NCI-H1417 (cell line): ENCODE measurements at places on chromosomes 5 and 9.

- DNase-seq, result no peak
Observed at GRCh38 chr5:109911731-109912130, 222.0 kb downstream of the MAN2A1 start.

GRCh38 chr5:180109920-180110319, 38.4 kb upstream of the RNF130 start:
- DNase-seq, result no peak

DNA sequence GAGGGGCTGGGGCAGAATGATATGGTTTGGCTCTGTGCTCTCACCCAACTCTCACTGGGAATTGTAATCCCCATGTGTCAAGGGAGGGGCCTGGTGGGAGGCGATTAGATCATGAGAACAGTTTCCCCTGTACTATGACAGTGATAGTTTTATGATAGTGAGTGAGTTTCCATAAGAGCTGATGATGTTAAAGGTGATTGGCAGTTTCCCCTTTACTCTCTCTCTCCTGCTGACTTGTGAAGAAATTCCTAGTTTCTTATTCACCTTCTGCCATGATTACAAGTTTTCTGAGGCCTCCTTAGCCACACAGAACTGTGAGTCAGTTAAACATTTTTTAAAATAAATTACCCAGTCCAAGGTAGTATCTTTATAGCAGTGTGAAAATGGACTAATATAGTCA, 120.4 kb upstream of the CDH9 start:
- no peak for DNase-seq

- DNase-seq, result peak; percentile 68
Observed at GRCh38 chr9:124774129-124774978, 2.6 kb upstream of the OLFML2A start.

- no peak for DNase-seq
Observed at GRCh38 chr5:77898385-77898784, 122.2 kb upstream of the TBCA start.

DNA sequence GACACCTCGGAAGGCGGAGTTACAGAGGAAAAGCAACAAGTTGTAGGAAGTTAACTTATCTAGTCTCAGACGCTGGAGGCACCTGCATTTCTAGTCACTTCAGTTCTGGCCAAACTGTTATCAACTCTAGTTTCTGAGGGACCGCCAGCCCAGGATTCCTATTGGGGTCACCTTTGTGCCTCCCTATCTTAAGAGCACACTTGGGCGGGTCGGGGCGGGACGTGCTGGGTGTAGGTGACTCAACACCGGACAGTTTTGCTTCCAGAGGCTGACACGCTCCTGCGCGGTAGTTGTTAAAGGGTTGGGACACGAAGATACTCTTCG, 679 bp upstream of the KDM4C start:
- peak; percentile 61 for DNase-seq

DNA sequence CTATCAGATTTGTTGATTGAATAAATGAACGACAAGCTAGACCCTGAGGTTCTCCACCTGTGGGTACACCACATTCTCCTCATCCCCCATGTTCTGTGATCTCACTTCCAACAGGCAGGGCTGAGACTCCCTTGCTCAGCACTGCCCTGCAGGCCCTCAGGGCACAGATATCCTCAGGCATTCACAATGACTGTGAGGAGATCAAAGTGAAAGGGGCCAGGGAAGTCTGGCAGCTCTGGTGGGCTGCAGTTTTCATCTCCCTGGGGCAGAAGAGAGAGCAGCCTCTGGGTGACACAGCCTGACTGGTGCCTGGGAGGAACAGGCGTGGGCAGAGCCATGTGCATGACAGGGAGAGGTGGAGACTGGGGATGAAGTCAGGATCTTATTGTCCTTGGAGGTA, 142.4 kb upstream of the C9orf72 start:
- no peak for DNase-seq

DNA sequence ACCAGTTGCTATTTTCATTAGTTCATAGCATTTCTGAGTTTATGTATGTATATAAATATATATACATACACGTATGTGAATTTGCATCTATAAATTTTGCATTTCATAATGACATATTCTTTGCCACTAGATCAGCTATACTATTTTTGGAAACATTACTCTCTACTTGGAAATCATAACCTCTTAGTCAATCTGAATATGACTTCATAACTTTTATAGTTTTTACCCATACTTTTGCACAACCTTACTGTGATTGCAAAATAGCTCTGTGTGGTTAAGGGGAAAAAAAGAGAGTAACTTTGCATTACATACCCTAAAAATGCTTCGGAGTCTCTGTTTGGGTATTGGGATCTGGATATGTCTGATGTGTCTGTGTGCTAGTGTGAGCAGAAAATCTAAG, 44.9 kb upstream of the ADAMTSL1 start:
- no peak for DNase-seq

DNA sequence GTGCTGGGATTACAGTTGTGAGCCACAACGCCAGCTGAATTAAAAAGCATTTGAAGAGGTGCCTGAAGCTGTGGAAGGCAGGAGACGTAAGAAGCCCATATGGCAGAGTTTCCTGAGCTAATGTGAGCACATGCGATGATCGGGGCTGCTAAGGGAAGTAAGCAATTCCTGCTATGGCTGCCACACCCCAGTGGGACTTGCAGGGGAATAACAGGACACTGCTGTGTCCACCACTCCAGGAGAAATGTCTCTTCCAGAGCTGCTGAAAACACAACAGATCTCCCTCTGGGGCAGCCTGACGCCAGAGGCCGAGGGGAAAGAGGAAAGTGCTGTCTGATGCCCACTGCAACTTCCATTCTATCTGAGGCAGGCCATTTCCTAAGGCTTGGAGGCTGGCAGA, 46.2 kb upstream of the ANKRD55 start:
- DNase-seq, result no peak

- no peak for DNase-seq
Observed at GRCh38 chr5:43616535-43616934, 13.6 kb downstream of the NNT start.

GRCh38 chr5:151085517-151086041, 4.7 kb upstream of the TNIP1 start:
- no peak for DNase-seq

- no peak for DNase-seq
Observed at GRCh38 chr5:86688406-86688805, 70.7 kb downstream of the COX7C start.

DNA sequence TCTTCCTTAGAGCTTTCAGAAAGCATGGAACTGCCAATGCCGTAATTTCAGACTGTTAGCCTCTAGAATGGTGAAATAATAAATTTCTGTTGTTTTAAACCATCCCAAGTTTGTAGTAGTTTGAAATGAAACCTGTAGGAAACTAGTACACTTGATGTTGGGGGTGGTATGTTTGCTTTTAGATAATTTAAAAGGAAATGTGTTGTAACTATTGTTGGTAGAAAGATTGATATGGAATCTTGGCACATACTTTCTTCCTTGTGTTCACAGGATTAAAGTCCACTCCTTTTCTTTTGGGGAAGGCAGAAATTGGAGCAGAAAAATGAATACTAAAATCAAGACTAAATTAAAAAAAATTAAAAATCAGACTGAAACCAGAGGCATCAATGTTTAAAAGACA, 66.0 kb upstream of the ARRDC3 start:
- no peak for DNase-seq

GRCh38 chr9:19216466-19216865, 14.0 kb upstream of the DENND4C start:
- no peak for DNase-seq

- peak; percentile 90 for DNase-seq
Observed at GRCh38 chr9:129383019-129383560, 205.0 kb upstream of the IER5L start.

GRCh38 chr9:73223594-73223993, 71.9 kb downstream of the ANXA1 start:
- no peak for DNase-seq

DNA sequence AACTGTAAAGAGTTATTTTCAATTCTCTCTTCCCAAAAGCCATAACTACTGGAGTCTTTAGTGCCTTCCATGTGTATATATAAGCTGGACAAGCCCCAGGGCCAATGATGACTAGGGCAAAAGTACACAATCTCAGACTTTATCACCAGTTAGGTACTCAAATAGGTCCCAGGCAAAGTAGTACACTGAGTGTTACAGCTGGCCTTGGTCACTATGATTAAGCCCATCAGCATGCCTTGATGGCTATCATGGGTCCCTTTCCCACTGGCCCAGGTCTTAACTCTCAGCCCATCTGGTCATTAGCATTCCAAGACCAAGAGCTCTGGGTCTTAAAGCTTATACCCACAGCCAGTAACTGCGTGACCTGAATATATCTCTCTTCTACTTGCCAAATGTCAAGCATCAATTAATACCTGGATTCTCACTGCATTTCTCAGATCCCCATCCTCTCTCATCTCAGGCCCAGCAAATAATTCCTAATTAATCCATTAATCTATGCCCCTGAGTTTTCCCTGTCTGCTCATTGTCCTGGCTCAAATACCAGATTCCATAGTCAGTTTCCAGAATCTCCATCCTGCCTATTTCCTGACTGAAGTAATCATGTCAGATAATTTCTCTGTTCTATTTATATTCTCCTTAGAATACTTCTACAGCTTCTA, 62.3 kb downstream of the NR6A1 start:
- no peak for DNase-seq

DNA sequence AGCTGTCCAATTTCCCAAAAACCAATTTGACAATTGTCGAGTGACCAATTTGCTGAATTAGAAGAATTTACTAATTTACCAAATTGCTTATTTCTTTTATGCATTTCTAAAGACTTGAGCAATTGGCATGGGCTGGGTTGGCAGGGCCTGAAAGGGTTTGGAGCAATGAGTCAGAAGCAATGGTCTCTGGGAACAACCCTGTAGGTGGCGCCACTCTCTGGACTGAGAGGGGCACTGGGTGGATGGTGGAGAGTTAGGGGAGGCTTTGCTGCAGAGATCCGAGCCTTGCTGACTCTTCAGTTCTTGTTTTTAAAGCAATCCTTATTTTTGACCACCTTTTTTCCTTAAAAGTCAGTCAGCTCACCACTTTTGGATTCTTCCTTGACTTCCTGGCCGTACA, 71.5 kb upstream of the RPS23 start:
- DNase-seq, result no peak

DNA sequence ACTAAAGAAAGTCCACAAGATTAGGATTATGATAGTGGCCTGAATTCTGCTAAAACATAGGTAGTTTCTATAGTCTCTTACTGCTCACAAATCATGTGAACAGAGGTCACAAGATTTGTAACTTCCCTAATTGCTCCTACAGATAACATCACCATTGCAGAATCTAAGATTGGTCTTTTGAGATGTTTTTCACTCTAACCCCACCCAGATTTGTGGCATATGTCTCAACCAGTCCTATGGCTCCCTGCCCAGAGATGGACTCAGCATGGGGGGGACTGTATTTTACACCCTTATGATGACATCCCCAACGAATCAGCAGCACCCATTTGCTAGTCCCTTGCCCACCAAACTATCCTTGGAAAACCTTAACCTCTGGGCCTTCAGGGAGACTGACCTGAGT, 1046.2 kb downstream of the CDH12 start:
- DNase-seq, result no peak

DNA sequence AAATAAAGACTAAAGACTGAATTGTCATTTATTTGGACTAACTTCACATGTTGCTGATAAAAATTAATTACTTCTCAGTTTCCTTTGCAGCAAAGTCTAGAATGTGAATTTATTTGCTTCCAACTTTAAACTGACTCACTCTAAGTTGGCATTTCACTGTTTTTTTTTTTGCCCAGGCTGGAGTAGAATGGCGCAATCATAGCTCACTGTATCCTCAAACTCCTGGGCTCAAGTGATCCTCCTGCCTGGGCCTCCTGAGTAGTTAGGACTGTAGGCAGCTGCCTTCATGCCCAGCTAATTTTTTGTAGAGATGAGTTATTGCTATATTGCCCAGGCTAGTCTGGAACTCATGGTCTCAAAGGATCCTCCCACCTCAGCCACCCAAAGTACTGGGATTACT, 3.5 kb downstream of the CCNB1 start:
- DNase-seq, result no peak

- no peak for DNase-seq
Observed at GRCh38 chr9:89480825-89481537, 16.9 kb downstream of the SEMA4D start.

DNA sequence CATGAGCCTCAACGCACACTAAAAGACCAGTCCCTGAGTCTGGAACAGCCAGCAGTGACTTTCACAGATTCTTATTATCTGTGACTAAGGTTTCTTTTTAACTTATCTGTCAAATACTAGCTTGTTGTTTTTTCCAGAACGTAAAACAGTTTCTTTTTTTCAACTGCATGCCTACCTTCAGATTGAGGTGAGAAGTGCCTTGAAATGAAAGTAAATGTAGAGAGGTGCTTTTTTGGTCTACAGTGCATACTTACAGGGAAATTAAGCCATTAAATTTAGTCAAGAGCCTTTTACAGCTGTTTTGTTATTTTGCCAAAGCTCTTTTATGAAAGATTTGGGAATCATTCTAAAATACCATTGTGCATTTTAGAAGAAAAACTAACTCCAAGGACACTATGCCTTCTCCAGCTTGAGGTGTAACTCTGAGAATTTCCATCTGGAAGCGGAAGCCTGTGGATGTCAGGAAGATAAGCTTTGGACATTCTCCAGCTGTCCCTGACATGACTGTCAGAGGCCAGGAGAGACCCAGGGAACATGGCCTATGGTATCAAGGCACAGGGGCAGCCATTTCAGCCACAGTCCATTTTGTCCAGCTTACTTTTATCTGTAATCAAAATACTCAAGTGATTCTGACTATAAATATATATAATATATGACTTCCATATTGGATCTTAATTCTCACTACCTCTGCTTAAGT, 230.3 kb downstream of the GLIS3 start:
- no peak for DNase-seq

GRCh38 chr9:109953813-109954497, 174.0 kb downstream of the PALM2AKAP2 start:
- DNase-seq, result no peak

DNA sequence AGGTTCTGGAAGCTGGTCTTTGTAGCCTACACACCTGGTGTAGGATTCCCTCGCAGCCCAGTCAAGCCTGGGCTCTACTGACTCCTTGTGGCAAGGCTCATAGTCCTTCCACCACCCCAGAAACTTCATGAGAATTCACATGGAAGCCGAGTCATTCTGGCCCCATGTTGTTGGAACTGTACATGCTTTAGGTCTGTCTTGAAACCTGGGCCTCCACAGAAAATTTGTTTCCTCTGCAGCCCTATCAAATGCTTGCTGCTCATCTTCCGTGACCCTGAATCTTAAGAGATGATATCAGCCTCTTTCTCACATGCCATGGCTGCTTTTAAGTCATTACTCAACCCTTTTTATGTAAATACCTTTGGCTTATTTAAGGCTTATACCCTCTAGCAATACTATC, 113.4 kb upstream of the GRHPR start:
- DNase-seq, result peak; percentile 1

- DNase-seq, result no peak
Observed at GRCh38 chr5:150256410-150257064, 33.0 kb downstream of the CAMK2A start.

- no peak for DNase-seq
Observed at GRCh38 chr9:111051400-111051799, 13.1 kb upstream of the LPAR1 start.

DNA sequence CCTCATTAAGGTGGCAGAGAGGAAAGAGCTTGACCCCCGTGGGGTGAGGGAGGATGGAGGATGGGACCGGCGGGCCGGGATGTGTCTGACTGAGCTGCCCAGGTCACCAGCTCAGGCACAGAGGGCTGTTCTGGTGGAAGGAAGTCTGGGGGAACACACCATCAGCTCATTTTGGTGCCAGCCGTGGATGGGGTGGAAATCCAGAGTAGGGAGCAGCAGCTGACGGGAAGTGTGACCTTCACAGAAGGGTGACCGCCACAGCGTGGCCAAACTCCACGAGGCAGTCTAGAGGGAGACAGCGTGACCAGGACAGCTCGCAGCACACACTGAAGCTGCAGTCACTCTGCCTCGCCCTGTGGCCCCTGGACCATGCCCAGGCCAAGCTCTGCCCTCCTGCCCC, 45.3 kb upstream of the PHYKPL start:
- DNase-seq, result no peak

- no peak for DNase-seq
Observed at GRCh38 chr5:133129950-133130349, 78.1 kb downstream of the HSPA4 start.
